ENCODE measurements at places on chromosomes 1 and 21. TPM values are rescaled to one million over a fixed set of nuclear protein-coding genes. Genes with fewer than 3 reads are reported as not detected.
A peak's percentile ranks its signal among the peaks of the same experiment; 100 is the strongest.

RAD54L gene
- total RNA-seq, result 1.6 TPM

GRCh38 chr1:163162381-163162914, 40.3 kb downstream of the RGS5 start:
- DNase-seq, result no peak

DNA sequence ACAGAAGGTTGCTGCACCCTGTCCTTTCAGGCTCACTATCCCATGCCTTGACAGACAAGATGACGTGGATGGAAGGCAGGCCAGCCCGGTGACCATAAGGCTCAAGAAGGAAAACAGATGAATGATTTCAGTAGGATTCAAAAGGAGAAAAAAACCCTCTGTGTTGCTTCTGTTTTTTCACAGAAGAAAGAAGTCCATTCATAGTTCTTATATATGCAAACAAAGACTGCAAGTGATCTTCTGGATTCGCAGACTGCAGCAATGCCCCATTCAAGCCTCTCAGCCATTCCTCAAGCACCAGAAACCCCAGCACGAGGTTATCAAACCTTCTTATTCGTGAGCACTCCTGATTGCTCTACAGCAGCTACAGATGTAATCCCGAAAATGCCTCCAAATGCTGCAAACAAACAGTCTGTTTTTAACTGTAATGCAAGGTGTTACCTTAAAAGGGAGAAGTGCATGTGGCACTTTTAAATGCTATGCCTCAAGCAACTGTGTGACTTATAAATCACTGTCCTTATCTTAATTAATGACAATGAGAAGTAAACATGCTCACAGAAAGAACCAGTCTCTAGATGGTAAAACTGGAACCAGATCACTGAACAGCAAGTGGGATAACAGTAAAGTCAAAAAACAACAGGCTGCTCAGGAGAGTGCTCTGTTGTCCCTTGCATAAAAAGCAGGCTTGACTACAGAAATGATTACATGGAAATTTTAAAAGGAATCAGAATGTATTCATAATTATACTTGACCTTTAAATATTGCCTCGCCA, 173.9 kb downstream of the HHIPL2 start:
- DNase-seq, result no peak

GRCh38 chr1:237507005-237507404, 383.7 kb downstream of the ZP4 start:
- no peak for DNase-seq

HCRTR1 gene
- total RNA-seq, result 0.42 TPM

DNA sequence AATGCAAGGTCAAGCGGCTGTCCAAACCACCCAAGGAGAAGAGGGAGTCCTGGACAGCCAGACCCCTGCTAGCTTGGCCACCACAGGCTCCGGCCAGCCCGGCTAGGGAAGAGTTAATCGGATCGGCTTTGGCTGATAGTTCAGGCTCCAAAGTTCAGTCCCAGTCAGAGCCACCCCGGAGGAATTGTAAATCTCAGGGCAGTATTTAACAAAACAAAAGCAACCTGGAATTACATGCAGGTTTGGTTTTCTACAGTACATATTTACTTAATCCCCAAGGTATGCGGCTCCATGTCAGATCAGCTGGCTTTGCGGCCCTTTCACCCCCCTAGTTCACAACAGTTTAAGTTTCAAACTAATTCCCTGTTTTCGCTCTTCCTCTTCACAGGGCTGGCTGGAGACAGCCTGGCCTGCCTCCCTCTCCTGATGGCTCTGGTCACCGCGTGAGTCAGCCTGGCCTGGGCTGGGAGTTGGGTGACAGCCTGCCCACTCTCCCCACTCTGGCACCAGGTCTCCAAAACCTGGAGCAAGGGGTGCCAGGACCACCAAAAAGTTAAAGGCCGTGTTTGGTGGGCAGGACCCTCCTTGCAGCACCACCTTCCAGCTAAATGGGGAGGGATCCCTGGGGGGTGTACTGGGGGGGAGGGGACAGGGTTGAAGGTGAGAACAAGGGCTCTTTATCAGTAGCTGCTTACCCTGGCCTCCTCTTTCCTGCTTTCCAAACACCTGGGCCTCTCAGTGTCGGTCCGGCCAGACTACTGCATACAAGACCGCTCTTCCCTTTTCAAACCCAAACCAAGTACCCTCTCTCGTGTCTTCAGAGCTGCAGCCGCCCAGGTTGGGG, 1.9 kb downstream of the DHRS3 start:
- DNase-seq, result peak; percentile 92

PLA2G4A gene
- 4.6 TPM for total RNA-seq

- DNase-seq, result no peak
Measured at GRCh38 chr1:103063921-103064320, 44.4 kb downstream of the COL11A1 start.

DNA sequence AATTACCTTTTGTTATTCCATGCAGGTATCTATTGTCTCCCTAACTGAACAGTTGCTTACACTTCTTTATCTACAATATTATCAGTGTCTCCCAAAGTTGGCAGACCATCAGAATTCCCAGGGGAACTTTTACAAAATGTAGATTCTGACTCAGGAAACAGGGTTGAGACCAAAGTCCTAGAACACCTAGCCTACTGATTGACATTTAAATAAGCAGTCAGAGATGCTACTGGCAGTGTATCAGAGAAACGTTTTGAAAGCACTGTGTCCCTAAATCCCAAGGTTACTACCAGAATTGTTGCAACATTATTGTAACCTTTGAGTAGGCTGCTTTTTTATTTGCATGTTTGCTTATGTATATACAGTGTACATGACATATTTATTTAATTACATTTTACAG, 1.8 kb upstream of the F5 start:
- no peak for DNase-seq
